Natural killer cell (primary cell): ENCODE measurements at places on chromosomes 16 and 17.

GRCh38 chr16:24826096-24826690 lies 19.6 kb upstream of the SLC5A11 start:
- peaks cover 61% of the 10 kb centered on the region for H3K36me3 ChIP-seq
- DNase-seq: no peak
- no peaks in the 10 kb centered on the region for H3K27me3 ChIP-seq
- H3K27ac ChIP-seq: no peak overlapping the region
- H3K4me1 ChIP-seq: peaks cover 18% of the 10 kb centered on the region

- no peaks in the 10 kb centered on the region for H3K4me1 ChIP-seq
- DNase-seq: no peak
- no peak overlapping the region for H3K4me3 ChIP-seq
Observed at GRCh38 chr17:77802811-77803220, 155.7 kb upstream of the TNRC6C start.

DNA sequence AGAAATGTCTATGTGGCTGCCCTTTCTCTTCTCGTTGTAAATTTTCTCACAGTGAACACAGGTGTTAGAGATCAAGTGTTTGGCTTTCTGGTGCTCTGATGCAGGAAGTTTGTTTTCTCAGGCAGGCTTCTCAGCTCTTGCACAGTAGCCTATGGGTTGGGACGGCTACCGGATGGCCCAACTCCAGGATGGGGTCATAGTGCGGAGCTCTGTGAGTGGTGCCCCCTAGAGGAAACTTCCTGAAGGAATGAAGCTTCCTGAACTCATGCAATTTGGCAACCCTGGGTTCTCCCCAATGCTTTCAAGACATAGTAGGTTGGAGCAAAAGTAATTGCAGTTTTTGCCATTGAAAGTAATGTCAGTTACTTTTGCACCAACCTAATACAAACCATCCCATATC lies 407.5 kb upstream of the HSBP1 start:
- no peaks in the 10 kb centered on the region for H3K36me3 ChIP-seq
- H3K27ac ChIP-seq: no peak overlapping the region
- no peak for DNase-seq
- H3K4me1 ChIP-seq: no peaks in the 10 kb centered on the region

- no peak overlapping the region for H3K4me3 ChIP-seq
- H3K36me3 ChIP-seq: no peaks in the 10 kb centered on the region
- H3K27me3 ChIP-seq: no peaks in the 10 kb centered on the region
- H3K27ac ChIP-seq: no peak overlapping the region
- no peak for DNase-seq
Observed at GRCh38 chr17:40415390-40415789, 2.3 kb downstream of the TOP2A start.

DNA sequence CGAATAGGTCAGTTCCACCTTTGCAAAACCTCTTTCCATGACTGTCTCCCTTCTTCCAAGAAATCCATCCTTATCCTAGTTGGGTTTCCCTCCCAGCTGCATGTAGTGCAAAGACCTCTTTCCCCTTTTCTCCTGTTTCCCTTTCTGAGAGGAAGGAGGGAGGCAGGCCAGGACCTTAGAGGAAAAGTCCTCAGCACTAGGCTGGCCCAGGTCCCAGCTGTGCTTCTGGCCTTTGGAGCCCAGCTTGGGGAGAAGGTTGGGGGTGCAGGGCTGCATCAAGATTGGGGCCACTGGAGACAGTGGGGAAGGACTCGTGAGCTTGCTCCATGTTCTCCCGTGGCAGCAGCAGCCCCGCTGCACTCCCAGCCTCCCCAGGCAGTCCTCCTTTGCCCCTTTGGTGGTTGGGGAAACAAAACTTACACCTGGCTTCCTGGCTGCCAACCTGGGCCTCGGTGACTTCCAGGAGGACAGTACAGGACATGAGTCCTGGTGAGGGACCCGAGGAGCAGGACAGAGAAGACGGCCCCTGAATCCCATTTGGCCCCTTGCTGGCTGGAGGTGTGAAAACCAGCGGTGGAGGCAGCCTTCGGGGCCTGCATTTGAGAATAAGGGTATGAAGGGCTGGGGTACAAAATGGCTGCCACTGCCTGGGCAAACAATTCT lies 481 bp downstream of the HEXIM2 start:
- peaks cover 3% of the 10 kb centered on the region for H3K36me3 ChIP-seq
- no peak for DNase-seq
- peaks cover 22% of the 10 kb centered on the region for H3K4me1 ChIP-seq
- H3K4me3 ChIP-seq: peak overlapping the region; percentile 3

DNA sequence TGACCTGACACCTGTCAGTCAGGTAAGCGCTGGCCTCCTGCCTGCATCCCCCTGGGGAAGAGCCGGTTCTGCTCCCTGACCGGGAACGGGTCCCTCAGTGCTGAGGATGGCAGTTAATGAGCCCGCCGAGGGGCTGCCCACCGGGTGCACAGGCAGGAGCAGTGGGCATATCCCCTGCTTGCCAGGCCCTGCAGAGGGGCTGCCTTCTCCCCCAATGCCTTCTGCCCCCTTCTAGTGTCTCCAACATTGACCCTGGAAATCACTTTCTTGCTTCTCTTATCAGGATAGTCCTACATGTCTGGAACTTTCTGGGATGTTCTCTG lies 388.5 kb downstream of the SEC14L1 start:
- H3K4me3 ChIP-seq: no peak overlapping the region
- H3K27ac ChIP-seq: no peak overlapping the region
- DNase-seq: no peak
- no peaks in the 10 kb centered on the region for H3K36me3 ChIP-seq
- H3K27me3 ChIP-seq: peaks cover 11% of the 10 kb centered on the region

- H3K27ac ChIP-seq: no peak overlapping the region
- H3K27me3 ChIP-seq: no peaks in the 10 kb centered on the region
- peaks cover 71% of the 10 kb centered on the region for H3K36me3 ChIP-seq
- peaks cover 9% of the 10 kb centered on the region for H3K4me1 ChIP-seq
- peak; percentile 25 for DNase-seq
- no peak overlapping the region for H3K4me3 ChIP-seq
Observed at GRCh38 chr17:64502809-64503208, 3.3 kb downstream of the DDX5 start.

DNA sequence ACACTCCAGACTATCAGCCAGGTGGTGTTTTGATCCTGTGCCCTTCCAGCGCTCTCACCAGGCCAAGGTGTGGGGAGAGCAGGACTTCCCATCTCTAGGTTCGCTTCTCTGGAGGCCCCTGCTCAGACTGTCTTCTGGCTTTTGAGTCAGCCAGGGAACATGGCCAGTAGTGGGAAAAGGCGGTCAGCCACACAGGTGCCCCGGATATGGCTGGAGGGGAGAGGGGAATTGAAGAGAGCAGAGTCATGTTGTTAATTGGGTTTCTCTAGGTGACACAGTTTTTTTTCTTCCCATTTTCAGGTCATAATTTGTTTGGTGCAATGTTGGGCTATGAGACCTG lies 1.5 kb downstream of the MINK1 start:
- no peaks in the 10 kb centered on the region for H3K36me3 ChIP-seq
- no peaks in the 10 kb centered on the region for H3K27me3 ChIP-seq
- no peak overlapping the region for H3K4me3 ChIP-seq
- peaks cover 33% of the 10 kb centered on the region for H3K4me1 ChIP-seq
- DNase-seq: no peak

- peak overlapping the region; percentile 93 for H3K27ac ChIP-seq
- peaks cover 17% of the 10 kb centered on the region for H3K36me3 ChIP-seq
- DNase-seq: no peak
- H3K4me1 ChIP-seq: peaks cover 41% of the 10 kb centered on the region
- H3K4me3 ChIP-seq: peak overlapping the region; percentile 70
Observed at GRCh38 chr17:47831934-47832327, 461 bp downstream of the LRRC46 start.

DNA sequence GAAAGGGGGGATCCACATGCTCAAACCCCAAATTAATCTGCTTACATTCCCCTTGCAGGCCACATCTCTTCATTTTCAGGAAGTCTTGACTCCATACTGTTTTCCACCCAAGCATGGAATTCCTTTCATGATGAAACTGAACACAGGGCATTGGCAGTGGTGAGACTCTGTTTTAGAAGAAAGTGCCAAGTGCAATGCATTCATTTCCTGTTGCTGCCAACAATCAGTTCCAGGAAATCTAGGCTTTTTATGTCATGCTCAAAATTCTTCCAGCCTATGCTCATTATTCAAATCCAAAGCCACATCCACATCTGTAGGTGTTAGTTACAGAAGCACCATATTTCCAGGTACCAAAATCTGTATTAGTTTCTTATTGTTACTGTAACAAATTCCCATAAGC lies 4.1 kb downstream of the CCL2 start:
- H3K27ac ChIP-seq: no peak overlapping the region
- H3K27me3 ChIP-seq: no peaks in the 10 kb centered on the region
- no peaks in the 10 kb centered on the region for H3K36me3 ChIP-seq
- no peak for DNase-seq
- H3K4me3 ChIP-seq: no peak overlapping the region
- no peaks in the 10 kb centered on the region for H3K4me1 ChIP-seq

DNA sequence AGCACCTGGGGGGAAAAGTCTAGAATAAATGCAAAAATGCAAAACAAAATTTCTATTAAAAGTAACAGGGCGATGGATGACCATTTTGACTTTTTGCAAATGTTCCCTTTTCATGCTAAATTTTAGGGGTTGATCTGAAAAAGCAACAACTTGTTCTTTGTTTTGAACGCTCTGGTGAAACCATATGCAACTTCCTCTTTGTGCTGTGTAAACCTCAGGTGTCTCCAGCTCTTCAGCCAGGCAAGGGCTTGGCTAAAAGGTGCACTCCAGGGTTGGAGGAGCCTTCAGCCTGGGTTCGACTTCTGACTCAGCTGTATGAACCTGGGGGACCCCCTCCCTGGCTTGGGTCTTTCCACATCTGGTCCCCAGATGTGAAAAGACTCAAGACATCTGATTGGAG lies 9.5 kb downstream of the IRF8 start:
- H3K27me3 ChIP-seq: no peaks in the 10 kb centered on the region
- peaks cover 83% of the 10 kb centered on the region for H3K36me3 ChIP-seq
- no peak overlapping the region for H3K4me3 ChIP-seq
- peaks cover 81% of the 10 kb centered on the region for H3K4me1 ChIP-seq

DNA sequence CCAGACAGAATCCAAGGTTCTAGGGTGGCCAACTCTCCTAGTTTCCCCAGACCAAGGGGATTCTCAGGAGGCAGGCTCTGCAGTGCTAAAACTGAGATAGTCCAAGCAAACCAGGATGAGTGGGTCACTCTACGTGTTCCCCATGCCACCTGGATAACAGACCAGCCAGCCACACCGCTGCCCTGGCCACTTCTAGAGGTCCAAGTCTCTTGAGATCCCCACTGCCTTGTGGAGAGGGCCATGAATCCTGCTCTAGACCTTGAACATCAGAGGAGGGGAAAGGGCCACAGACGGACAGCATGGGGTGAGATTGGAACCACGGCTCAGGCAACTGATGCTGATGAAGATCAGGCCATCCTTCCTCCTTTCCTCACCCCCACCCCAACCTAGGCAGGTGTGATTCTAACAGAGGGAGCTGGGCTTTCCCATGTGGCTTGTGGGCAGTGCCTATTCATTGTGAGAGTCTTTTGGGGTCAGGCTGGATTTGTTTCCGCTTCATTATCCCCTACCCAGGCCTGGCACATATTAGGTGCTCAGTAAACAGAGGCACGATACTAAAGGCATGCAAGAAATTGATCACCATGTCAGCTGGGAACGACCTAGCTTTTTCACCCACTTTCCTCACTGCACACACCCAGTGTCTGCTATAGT lies 16.8 kb upstream of the TVP23A start:
- no peaks in the 10 kb centered on the region for H3K4me1 ChIP-seq
- no peak overlapping the region for H3K4me3 ChIP-seq
- no peak for DNase-seq
- no peak overlapping the region for H3K27ac ChIP-seq
- no peaks in the 10 kb centered on the region for H3K27me3 ChIP-seq

DNA sequence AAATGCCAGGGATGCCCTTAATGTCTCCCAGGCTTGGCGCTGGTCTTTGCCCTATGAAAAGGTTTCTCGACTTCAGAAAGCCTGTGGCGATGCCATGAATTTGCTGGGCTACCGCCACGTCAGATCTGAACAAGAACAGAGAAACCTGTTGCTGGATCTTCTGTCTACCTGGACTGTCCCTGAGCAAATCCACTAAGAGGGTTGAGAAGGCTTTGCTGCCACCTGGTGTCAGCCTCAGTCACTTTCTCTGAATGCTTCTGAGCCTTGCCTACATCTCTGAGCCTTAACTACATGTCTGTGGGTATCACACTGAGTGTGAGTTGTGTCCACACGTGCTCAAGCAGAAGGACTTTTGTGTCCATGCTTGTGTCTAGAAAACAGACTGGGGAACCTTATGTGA lies 11.4 kb downstream of the CHST4 start:
- H3K4me1 ChIP-seq: no peaks in the 10 kb centered on the region
- H3K4me3 ChIP-seq: no peak overlapping the region
- no peak overlapping the region for H3K27ac ChIP-seq
- H3K27me3 ChIP-seq: no peaks in the 10 kb centered on the region
- no peaks in the 10 kb centered on the region for H3K36me3 ChIP-seq

DNA sequence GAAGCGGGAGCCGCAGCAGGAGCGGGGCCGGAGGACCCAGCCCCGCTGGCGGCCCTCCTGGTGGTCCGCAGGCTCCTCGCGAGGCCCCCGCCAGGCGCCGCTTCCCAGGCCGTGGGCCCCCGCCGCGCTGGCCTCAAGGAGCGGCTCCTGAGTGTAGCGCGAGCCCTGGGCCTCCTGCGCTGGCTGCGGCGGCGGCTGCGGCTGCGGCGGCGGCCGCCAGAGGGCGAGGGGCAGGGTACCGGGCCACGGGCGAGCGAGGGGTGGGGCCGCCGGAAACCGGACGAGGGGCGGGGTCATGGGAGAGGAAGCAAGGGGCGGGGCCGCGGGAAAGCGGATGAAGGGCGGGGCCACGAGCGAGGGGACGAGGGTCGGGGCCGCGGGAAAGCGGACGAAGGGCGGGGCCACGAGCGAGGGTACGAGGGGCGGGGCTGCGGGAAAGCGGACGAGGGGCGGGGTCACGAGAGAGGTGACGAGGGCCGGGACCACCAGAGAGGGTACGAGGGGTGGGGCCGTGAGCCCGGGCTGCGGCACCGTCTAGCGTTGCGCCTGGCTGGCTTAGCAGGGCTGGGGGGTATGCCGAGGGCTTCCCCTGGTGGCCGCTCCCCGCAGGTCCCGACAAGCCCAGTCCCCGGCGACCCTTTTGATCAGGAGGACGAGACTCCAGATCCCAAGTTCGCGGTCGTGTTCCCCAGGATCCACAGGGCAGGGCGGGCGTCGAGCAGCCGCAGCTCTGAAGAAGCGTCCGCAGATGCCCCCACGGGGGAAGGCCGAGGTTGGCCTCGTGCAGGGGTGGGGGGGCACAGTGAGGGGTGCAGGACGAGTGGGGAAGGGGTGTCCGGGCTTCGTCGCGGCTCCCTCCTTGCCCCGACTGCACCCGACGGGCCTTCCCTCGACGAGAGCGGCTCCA lies 1.7 kb downstream of the MYO15B start:
- peaks cover 5% of the 10 kb centered on the region for H3K36me3 ChIP-seq
- H3K27me3 ChIP-seq: no peaks in the 10 kb centered on the region
- H3K4me3 ChIP-seq: peak overlapping the region; percentile 70
- H3K4me1 ChIP-seq: peaks cover 30% of the 10 kb centered on the region
- H3K27ac ChIP-seq: peak overlapping the region; percentile 45

DNA sequence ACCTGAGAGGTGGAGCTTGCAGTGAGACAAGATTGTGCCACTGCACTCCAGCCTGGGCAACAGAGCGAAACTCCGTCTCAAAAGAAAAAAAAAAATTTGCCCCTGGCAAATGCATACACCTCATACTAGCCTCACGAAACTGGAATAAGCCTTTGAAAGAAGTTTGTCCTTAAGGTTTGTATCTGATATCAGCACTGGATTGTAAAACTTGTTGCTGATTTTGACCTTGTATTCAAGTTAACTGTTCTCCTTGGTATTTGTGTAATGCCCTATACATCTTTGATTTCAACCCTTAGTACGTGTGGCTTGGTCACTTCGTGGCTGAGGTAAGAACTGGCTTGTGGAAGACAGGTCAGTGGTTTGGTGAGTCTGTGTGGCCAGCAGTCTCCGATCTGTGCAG lies 6.2 kb upstream of the FLCN start:
- no peak overlapping the region for H3K4me3 ChIP-seq
- peaks cover 3% of the 10 kb centered on the region for H3K4me1 ChIP-seq
- DNase-seq: no peak
- H3K36me3 ChIP-seq: peaks cover 24% of the 10 kb centered on the region
- H3K27me3 ChIP-seq: no peaks in the 10 kb centered on the region
